Esophagus squamous epithelium (tissue), 5 donors: ENCODE measurements at places on chromosomes 6 and 20.

GRCh38 chr20:50586531-50587232 lies 76.5 kb downstream of the PTPN1 start:
- DNase-seq = no peak

- no peak for DNase-seq
These were observed 43.6 kb downstream of the FBXL4 start for GRCh38 chr6:98904096-98904495.

DNA sequence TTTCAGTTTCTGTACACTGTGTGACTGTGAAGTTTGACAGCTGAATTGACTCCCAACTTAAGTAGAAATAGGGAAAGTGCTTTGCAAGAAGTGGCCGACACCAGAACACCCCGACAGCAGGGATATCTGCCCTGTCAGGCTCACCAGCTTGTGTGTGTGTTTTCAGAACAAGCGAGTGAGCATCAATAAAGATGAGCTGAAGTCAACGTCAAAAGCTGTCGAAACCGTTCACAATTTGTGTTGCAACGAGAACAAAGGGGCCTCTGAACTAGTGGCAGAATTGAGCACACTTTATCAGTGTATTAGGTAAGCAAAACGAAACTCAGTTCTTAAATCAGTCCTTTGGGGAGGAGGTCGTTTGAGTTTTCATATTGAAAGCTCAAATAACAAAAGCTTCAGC lies 10.7 kb downstream of the NELFCD start:
- DNase-seq = no peak

DNA sequence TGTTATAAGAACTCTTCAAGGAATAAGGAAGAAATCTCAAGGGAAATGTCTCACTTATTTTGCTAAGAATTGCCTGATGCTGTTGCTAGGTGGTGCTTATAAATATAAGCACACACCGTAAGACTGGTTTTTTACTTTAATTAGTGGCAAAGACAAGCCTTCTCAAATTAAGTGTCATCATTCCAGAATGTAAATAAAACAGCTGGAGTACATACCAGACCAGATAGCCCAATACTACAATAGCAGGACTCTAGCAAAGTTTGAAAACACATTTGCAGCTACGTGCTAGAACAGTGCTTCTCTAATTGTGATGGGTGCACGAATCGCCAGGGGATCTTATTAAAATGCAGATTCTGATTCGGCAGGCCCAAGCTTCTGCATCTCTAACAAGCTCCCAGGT lies 6.8 kb downstream of the CNKSR3 start:
- DNase-seq = no peak

- no peak for DNase-seq
These were observed 26.0 kb downstream of the ZC3H12D start for GRCh38 chr6:149458806-149459205.

DNA sequence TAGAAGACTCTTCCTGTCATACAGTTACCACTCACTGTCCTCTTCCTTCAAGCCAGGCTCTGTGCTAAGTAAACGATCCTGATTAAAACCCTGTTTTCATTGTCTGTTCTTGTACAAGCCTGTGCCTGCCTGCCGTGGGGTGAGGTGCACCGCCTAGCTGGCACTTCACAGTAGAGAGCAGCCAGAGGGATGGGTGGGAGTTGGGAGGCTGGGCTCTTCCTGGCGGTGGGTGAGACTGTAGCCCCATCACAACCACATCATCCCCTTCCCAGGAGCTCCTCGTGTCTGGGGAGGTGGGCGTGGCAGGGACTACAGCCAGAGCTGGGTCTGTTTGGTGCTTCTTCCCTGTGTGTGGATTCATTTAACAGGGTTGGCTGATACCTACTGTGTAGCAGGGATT lies 382.0 kb downstream of the TAF4 start:
- DNase-seq = no peak

- no peak for DNase-seq
These were observed 262.3 kb downstream of the CDH4 start for GRCh38 chr20:61514396-61514795.

GRCh38 chr6:162581988-162582780 lies 145.4 kb downstream of the PRKN start:
- no peak for DNase-seq
